Esophagus muscularis mucosa (tissue), 4 donors: ENCODE measurements at places on chromosomes 12 and 14.

DNA sequence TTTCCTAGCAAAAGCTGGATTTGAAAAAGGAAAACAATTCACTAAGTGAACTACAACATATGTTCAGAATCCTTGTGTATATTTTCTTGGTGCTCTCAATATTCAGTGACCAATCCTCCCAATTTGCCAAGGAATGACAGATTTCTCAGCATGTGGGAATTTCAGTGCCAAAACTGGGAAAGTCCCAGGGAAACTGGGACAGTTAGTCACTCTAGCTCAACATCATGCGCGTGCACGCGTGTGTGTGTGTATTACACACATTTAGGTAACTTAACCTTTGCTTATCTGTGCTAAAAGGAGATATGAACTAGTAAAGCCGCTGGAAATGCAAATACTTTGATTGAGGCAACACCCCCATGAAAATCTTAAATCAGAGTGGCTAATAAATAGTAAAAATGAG, 26.1 kb upstream of the SLC6A13 start:
- no peak for DNase-seq

- DNase-seq: peak; percentile 29
These were observed 75.1 kb downstream of the ETNK1 start for GRCh38 chr12:22700106-22700505.

DNA sequence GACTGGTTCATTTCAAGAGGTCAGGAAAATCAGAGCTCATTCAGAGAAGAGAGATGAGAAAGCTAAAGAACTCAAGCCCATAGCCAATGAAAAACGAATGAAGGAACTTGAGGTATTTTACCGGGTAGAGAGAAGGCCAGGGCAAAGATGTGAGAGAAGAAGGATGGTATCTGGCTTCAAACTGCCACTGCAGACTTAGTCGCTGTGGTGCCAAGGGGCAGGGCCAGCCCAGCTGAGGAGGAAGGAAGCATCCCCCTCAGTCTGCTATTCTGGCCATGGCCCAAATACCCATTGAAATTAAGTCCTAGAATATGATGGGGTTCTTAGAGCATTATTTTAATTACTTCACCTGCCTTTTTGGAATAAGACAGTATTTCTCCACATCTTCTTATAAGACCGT, 69.2 kb downstream of the ANO2 start:
- no peak for DNase-seq

- no peak for DNase-seq
These were observed 236.9 kb upstream of the SFSWAP start for GRCh38 chr12:131473741-131474709.
